ENCODE measurements at places on chromosomes 7 and 10. TPM values are rescaled to one million over a fixed set of nuclear protein-coding genes. Genes with fewer than 3 reads are reported as not detected.

- DNase-seq, result no peak
These were observed 52.0 kb downstream of the GRB10 start for GRCh38 chr7:50730446-50731400.

DNA sequence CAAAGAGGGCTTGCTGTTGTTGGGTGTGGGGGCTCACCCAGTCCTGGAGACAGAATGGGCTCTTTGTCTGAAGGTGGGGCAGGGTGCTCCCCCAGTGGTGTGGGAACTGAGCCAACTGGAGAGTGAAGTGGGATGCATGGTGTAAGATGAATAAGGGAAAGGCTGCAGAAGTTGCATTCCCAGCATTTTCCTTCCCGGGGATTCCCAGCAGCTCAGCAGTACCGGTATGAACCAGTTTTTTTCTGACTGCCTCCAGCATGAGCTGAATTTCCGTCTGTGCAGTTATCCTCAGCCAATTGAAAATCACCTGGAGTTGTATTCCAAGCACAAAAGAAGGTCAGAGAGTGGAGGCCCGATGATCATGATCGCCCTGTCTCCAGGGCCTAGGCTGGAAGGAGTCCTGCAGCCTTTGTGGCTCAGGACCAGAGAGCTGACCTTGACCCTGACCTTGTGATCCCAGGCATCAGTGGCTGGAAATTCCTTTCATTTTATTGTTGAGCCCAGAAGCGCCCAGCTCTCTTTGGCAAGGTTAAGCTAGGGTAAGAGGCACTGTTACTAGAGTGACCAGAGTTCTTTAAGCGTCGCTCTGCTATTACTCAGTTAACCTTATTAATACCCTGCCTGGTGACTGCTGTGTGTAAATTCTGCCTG, 33.4 kb downstream of the OGDH start:
- DNase-seq, result no peak

DNA sequence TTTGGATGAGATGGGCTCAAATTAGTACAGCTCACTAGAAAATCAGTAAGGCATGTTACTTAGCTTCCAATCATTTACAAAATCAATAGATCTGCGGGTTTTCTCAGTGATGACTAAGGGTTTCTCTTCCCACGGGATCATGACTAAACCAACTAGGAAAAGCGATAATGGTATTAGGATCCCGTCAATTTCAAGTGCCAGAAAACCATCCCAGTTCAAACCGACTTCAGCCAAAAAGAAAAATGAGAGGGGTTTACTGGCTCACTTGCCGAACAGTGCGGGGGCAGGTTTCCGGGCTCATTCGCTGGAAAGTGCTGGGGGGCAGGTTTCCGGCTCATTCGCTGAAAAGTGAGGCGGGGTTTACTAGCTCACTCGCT, 62.1 kb upstream of the LYZL2 start:
- no peak for DNase-seq

DNA sequence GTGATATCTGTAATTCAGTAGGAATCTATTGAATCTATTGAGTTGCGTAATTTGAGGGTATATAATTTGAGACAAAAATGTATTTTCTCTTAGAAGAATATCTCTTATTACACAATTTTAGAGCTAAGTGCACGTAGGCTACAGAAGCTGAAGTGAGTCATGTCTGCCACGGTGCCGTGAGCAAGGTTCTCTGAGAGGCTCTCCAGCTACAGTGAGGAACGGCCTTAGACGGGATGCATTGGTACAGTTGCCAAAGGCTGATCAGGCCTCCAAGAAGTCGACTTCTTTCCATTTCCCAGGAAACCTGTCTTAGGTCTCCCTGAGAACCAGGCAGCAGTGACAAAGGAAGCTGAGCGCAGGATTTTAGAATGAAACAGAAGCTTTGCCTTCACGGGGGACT, 28.6 kb downstream of the TCERG1L start:
- DNase-seq, result no peak

DNA sequence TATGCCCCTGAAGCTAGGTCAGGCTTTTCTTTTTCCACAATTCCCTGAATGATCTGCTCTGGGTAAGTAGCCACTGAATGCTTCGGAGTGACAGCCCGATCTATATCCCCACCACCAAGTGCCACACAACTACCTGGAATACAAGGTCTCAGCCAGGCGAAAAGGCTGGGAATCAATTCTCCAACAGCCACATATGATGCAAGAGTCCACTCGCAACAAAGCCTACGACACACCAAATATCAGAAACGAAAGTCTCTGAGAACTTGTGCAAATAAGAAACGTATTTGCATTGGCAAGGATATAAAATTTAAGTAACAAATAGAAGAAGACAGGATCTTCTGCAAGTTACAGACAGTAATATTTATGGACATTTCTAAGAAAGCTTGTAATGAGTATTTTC, 5.7 kb downstream of the HIPK2 start:
- DNase-seq, result no peak

- DNase-seq, result no peak
These were observed 131.6 kb downstream of the PDE1C start for GRCh38 chr7:31938650-31939049.

The FAM24B gene
- 7.2 TPM for polyA plus RNA-seq

The PON1 gene
- polyA plus RNA-seq, result not detected

- no peak for DNase-seq
These were observed 20.8 kb downstream of the CYP3A43 start for GRCh38 chr7:99848420-99849216.

- no peak for DNase-seq
These were observed 15.9 kb downstream of the LAMB4 start for GRCh38 chr7:108114117-108114841.
